Stimulated activated CD8-positive, alpha-beta memory T cell treated with anti-CD3 and anti-CD28 coated beads, Interleukin-2, amount 100 ng/mL, for 1 hour (primary cell): ENCODE measurements at places on chromosomes 5 and 9.

GRCh38 chr9:118362596-118362995 is 658.4 kb downstream of the TLR4 start:
- no peak for DNase-seq

DNA sequence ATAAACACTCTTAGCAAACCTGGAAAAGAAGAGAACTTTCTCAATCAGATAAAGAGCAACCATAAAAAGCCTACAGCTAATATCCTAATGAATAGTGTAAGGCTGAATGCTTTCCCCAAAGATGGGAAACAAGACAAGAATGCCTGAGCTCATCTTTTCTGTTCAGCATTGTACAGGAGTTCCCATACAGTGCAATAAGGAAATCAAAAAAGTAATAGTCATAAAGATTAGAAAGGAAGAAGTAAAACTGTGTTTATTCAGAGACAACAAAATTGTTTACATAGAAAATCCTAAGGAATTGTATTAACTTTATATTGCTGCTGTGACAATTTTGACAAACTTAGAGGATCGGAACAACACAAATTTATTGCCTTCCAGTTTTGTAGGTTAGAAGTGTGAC is 330.7 kb upstream of the SLC24A2 start:
- no peak for DNase-seq

DNA sequence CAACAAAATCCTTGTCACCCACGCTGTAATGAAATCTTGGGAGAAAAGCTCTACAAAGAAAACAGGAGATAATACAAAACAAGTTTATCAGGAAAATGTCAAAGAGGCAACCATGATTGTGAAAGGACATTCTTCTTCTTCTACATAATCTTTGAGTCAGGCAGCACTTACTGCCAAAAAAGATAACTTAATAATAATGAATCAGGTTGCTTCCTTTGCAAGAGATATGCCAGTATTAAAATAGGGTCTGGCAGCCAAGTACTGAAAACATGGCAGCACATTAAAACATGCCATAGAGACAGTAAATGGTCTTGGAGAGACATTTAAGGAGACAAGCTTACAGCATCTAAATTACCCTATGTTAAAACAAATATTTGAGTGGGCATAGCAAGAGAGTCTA is 1573.4 kb downstream of the EFNA5 start:
- DNase-seq, result no peak

DNA sequence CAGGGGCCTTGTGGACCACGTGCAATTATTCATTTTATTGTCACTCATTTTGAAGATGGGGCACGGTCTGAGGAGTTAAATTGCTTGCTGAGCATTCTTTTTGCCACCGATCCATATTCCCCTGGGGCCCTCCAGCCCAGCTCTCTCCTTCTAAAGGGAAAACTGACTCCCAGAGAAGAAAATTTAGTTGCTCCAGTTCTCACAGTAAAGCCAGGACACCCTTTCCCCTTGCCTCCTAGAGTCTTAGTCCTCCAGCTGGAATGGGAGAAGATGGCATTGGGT is 1.0 kb upstream of the PANK3 start:
- no peak for DNase-seq

- no peak for DNase-seq
Measured at GRCh38 chr9:121853617-121854395, 202.4 kb downstream of the DAB2IP start.

- DNase-seq, result no peak
Measured at GRCh38 chr5:39750661-39751060, 325.9 kb upstream of the DAB2 start.

- no peak for DNase-seq
Measured at GRCh38 chr9:130288926-130289690, 23.5 kb downstream of the HMCN2 start.

GRCh38 chr5:171577042-171577758 is 157.8 kb downstream of the FGF18 start:
- no peak for DNase-seq
